Urothelium cell line (cell line): ENCODE measurements at places on chromosomes 7 and 10.

- no peak for DNase-seq
These were observed 74.8 kb upstream of the CDK1 start for GRCh38 chr10:60703266-60704041.

DNA sequence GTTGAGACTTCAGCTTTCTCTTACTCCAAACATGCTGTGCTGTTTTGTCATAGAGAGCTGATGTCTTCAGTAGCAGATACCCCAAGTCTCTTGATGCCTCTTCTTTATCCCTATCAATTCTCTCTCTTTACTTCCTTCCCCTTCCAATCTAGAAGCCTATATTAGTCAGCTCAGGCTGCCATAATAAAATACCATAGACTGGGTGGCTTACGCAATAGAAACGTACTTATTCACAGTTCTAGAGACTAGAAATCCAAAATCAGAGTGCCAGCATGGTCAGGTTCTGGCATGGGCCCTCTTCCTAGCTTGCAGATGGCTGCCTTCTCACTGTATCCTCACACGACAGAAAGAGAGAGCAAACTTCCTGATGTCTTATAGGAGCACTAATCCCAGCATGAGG lies 9.0 kb upstream of the GARS1 start:
- DNase-seq: no peak

- DNase-seq: no peak
These were observed 104.9 kb upstream of the ABCB5 start for GRCh38 chr7:20510573-20510900.

- no peak for DNase-seq
These were observed 127.3 kb upstream of the LYZL2 start for GRCh38 chr10:30756896-30757295.

GRCh38 chr7:102061354-102061945 lies 225.2 kb upstream of the SH2B2 start:
- DNase-seq: no peak

DNA sequence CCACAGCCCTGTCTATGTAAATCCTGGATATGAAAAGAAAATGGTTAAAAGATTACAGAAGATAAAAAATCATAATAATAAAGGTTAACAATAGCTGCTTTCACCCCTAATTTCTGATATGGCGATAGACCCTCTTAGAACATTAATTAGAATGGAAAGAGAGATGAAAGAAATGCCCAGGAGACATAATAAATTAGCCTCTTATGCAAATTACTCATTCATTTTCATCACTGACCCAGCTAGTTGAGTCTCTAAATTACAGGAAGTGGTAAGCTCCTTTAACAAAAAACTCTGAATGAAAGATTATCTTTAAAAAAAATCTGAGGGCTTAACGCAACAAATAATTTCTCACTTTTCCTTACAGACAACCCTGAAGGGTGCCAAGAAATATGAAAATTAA lies 12.4 kb downstream of the GFRA1 start:
- no peak for DNase-seq
